Fibroblast of skin of left quadriceps (primary cell): ENCODE measurements at places on chromosomes 3 and 15.
A peak's percentile ranks its signal among the peaks of the same experiment; 100 is the strongest.

DNA sequence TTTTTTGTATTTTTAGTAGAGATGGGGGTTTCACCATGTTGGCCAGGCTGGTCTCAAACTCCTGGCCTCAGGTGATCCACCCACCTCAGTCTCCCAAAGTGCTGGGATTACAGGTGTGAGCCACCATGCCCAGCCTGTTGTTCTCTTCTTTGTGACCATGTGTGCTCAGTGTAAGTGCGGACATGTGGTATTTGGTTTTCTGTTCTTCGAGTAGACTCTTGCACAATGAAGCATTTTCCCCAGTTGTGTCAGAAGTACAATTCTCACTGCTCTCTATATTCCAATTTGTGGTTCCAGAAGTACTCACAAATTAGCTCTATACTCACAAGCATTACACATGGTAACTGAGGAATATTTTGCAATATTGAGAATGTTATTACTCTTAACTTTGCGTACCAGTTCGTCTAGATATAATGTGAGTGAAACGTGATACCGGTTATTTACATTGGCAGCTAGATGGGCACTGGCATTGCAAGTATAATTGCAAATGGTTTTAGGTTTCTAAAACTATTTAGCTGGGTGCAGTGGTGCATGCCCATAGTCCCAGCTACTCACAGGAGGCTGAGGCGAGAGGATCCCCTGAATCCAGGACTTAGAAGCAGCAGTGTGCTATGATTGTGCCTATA, 34.2 kb upstream of the MTMR14 start:
- DNase-seq, result no peak

- no peak for DNase-seq
These were observed 251.4 kb downstream of the ADAMTS17 start for GRCh38 chr15:100090411-100090810.

- DNase-seq, result no peak
These were observed 399.4 kb downstream of the ROBO1 start for GRCh38 chr3:79368403-79368802.

GRCh38 chr3:49653621-49654020, 20.5 kb upstream of the APEH start:
- no peak for DNase-seq

DNA sequence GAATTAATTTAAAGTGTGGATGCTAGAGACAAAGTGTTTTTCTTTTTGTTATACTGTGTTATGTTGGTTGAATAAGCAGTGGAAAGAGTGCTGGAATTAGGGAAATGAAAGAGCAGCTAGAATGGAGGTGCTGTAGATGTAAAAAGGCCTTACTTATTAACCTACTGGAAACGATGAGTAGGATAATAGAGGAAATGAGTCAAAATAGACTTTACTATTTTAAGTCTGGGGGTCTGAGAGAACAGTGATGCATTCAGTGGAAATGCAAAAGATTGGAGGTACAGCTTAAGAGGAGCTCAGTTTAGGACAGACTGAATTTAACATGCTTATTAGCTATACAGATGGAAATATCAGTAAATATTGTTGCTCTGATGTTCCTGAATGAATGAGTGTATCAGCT, 674.0 kb downstream of the OTOL1 start:
- no peak for DNase-seq

DNA sequence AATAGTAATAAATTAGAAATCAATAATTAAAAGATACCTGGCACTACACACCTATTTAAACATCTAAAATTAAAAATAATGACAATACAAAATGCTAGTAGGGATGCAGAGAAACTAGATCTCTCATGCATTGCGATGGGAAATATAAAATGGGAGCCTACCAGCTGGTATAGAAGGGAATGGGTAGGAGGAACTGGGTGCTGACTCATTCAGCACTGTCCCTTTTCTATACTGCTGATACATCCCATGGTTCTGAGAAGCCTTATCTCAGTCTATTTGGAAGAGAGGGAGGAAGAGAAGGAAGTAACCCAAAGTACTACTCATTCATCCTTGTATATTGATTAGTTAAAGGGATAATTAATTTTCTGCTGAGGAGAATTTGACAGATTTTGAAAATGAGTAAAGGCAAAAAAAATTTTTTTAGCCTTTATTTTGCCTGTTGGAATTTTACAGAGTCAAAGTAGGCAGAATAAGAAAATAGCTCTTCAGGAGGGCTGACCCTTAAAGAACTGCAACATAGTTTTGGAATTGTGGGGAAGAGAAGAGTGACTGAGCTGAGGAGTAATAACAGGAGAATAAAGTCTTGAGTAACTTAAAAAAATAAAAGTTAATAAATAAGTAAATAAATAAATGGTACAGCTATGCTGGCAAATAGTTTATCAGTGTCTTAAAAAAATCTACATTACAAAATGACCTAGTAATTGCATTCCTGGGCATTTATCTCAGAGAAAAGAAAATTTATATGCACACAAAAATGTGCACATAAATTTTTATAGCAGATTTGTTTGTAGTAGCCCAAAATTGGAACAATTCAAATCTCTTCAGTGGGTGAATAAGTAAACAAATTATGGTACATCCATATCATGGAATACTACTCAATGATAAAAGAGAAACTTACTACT, 15.3 kb upstream of the BHLHE40 start:
- no peak for DNase-seq

GRCh38 chr15:77731945-77732344, 99.2 kb upstream of the LINGO1 start:
- DNase-seq, result no peak

DNA sequence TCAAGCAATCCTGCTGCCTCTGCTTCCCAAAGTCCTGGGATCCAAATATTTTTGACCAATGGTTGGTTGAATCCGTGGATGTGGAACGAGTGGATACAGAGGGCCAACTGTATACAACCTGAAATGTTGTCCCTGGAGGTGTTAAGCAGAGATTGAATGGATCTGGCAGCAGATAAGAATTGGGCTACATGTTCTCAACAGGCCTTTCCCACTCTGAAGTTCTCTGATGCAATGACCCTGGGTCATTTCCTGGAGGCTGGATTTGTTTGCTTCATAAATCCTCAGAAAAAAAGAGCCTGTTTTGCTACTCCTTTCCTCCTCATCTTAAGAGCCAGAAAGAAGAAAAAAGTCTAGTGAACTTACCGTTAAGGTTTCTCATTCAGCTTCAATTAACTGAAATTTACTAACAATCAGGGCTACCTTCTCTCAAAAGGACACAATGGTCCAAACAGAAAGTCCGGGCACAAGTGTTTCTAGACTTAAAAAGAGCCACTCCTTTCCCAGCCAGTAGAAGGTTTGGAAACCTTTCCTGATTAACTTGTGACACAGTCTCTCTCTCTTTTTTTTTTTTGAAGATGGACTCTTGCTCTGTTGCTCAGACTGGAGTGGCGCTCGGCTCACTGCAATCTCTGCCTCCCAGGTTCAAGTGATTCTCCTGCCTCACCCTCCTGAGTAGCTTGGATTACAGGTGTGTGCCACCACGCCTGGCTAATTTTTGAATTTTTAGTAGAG, 6.5 kb downstream of the ARHGEF3 start:
- peak; percentile 4 for DNase-seq

- no peak for DNase-seq
These were observed 342.3 kb upstream of the CFAP20DC start for GRCh38 chr3:59392116-59392515.

DNA sequence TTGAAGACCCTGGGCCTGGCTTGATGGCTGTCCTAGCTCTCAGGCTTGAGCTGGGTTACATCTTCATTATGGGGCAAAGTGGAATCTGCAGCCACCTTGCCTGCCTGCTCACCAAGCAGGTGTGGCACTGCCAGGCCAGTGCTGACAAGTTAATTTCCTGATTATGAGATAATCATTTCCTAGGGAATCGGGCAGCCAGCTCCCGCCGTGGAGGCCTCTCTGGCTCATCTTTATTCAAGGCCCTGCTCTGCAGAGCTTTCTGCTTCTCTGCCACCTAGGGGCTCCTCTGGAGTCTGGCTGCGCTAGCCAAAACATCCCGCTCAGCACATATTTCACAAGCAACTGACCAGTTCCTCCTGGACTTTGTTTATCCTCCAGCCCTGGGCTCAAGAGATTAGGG, 9.9 kb downstream of the LOXL1 start:
- no peak for DNase-seq

GRCh38 chr3:193991666-193992424, 144.1 kb upstream of the HES1 start:
- DNase-seq, result no peak

GRCh38 chr3:153892126-153892525, 229.1 kb upstream of the ARHGEF26 start:
- DNase-seq, result peak; percentile 44

DNA sequence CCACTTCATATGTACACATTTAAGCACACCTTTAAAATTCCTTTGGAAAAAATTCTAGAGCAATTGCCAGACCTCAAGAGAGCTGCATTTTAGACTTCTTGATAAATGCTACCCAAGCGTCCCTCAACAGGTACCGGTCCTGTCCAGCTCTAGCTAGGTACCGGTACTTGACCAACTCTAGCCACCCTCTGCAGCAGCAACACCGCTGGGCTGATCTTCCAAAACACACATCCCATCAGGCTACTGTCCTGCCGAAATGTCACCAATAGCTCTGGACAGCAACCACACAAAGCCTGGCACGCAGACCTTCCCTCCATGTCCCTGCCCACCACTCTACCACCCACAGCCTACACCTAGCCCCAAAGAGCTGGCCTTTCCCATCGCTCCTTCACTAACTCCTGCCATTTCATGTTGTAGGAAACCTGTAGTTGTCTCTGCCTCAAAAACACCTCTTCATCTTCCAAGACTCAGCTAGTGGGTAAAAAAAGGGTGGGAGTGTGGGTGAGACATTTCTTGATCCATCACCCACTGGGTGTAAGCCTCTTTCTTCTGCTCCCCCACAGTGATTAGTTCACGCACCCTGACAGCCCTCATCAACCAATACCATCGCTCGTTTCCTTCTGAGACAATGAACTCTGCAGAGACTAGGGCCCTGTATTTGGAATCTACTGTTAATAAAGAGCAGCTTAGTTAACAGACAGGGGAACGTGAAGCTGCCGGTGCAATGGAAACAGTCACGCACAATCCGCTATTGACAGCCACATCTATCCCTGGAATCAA, 6.8 kb downstream of the CHSY1 start:
- no peak for DNase-seq

DNA sequence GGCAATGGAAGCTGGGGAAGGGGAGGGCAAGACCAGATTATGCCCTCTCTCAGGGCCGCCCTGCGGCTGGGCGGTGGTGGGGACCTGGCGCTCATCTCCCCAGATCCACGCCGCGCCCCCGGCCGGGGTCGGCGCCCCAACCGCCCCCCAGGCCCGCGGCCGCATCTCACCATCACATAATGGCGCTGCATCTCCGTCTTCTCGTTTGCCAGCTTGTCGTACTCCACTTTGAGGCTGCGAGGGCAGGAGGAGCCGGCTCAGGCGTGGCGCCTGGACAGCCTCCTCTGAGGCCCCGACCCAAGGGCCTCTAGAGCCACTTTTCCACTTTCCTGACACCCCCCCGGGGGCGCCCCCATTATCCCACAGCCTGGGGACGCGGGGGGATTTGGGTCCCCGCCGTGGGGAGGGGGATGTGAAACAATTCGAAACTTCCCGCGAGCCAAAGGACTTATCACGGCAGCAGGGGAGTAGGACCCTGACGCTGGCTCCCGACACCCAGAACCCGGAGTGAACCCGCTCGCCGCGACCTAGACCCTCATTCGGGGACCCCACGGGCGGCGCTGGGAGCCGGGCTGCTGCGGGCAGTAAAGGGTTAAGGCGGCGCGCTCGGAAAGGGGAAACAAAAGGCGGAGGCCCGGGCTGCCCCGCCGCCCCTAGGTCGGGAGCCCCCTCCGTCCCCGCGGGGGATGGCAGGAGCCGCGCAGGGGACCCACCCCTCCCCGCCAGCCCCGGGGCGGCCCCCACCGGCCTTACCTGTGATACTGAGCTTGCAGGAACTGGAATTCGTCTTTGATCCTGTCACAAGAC, 2.1 kb downstream of the TLE3 start:
- no peak for DNase-seq

DNA sequence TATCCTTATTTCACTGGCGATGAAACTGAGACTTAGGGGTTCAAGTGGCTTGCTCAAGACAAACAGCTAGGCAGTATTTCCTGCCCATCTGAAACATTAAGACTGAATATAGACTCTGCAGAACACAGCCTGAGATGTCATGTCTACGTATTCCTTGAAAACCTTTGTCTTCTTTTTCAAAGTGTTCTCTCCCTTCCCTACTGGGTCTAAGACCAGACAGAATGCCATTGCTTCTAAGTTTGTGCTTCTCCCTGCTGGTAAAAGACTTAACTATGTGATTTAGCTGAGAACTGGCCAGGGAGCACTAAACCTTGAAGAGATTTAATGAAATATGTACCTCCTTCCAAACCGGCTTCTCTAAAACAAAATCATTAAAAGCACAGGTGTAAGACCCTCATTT, 9.9 kb downstream of the BCL6 start:
- no peak for DNase-seq

DNA sequence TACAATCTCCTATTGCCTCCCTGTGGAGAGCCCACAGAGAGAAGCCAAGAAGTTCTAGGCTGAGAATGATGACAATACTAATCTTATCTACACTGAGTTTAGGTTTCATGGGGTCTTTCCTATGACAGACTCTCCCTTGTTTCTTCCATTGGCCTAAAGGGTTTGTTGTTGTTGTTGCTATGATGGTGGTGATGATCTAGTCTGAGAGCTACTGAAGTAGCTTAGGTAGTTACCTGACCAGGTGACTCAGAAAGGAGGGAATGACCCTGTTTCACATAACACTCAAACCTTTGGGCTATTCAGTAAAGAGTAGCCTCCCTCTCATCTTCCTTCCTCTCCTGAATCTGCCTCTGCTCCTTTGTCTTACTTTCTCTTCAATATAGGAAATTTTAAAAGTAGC, 170.2 kb downstream of the GMNC start:
- DNase-seq, result no peak

GRCh38 chr3:179236669-179237301, 14.1 kb downstream of the KCNMB3 start:
- no peak for DNase-seq

DNA sequence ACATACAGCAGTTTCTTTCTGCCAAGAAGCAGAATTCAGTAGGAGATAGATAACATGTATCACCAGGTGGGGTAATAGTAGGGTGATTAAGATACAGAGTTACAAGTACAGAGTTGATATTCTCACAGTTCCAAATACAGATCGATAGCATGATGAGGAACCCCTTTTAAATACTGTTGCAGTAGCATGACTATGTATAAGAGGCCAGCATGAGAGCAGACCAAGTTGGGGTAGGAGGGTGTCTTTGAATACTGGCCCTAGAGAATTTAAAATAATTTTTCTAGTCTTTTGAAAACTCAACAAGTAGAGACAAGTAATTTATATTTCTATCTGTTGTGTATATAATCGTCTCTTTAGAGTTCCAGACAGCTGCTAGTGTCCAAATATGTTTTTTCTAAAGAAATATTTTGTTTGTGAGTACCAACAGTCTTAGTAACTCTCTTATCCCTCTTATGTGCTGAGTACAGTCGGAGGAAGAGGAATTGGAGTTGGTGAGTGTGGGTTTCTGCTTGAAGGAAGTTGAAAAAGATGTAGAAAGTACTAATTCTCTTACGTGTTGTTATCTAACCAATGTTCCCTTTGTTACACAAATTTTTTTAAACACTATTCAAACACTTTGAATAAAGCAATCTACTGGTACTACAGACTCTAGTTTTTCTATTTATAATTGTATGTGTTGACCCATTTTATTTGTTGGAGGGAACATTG, 30.2 kb downstream of the LYSMD4 start:
- DNase-seq, result no peak

GRCh38 chr3:52518723-52519444, 14.8 kb downstream of the NT5DC2 start:
- no peak for DNase-seq

- peak; percentile 16 for DNase-seq
These were observed 692.7 kb upstream of the ALCAM start for GRCh38 chr3:104673981-104674380.

- no peak for DNase-seq
These were observed 26.9 kb downstream of the TRIM69 start for GRCh38 chr15:44763187-44763586.
